DMS79 (cell line): ENCODE measurements at places on chromosomes 1 and 21.

DNA sequence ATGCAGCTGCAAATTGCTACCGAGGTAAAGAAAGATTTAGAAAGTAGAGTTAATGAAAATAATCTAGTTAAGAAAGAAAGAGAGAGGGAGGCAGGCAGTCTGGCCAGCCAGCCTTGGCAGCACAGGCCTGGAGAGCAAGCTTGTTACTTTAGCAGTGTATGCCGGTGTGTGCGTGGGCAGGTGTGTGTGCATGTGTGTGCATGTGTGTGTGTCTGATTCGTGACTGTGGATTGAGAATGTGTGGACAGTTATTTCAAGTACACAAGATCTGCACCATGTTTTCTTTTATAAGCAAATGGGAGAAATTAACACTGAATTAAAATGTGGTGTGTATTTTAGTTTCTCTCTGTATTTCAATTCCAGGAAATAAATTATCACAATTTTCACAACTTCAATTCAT is 211.6 kb downstream of the DSCAM start:
- no peak for DNase-seq

GRCh38 chr1:157107702-157108101 is 8.1 kb upstream of the ETV3L start:
- DNase-seq: no peak

DNA sequence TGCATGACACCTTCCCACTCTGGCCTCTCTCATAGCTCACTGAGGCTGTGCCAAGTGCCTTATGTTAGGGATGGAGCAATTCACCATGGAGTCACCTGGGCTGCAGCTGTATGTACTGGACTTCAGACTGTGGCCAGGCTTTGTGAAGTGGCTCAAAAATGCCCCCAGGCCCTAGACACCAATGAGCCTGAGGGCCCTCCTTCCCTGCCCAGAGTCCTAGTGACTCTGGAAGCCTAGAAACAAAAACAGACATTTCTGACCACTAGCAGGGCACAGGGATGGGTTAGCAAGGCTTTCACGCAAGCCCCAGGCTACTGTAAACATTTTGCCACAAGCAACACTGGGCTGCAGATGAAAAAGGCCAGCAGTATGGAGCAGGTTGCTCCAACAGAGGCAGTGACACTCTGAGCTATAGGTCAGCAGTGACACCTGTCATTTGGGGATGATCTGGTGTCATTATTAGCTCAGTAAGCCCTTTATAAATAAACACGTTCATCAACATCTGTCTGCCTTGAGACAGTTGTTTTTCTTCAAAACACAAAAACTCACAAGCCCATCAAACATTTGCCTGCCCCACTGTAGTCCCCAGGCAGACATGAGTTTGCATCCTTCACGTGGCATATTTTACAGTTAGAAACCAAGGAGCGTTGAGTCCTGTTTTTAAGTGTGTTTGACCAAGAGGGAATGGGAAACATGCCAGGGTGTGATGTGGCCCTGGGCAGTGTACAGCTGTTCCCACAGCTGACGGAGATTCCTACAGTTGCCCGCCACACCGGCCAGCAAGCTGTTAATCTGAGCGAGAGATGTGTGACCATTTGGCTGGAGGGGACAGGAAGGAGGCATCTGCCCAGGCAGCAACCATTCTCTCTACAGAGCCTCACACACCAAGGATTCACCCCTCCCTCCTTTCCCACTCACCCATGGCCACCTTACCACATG is 66.8 kb downstream of the KCNN3 start:
- peak; percentile 22 for DNase-seq

DNA sequence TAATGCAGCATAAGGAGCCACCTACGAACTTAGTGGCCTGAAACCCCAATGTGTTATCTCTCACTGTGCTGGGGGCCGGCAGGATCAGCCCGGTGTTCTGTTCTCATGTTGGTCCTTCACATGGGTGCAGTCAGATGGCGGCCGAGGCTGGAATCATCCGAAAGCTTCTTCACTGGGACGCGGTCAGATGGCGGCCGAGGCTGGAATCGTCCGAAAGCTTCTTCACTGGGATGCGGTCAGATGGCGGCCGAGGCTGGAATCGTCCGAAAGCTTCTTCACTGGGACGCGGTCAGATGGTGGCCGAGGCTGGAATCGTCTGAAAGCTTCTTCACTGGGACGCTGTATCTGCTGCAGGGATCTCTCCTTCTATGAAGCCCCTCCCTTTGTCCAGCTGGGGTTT is 12.6 kb upstream of the PCBP3 start:
- DNase-seq: no peak

DNA sequence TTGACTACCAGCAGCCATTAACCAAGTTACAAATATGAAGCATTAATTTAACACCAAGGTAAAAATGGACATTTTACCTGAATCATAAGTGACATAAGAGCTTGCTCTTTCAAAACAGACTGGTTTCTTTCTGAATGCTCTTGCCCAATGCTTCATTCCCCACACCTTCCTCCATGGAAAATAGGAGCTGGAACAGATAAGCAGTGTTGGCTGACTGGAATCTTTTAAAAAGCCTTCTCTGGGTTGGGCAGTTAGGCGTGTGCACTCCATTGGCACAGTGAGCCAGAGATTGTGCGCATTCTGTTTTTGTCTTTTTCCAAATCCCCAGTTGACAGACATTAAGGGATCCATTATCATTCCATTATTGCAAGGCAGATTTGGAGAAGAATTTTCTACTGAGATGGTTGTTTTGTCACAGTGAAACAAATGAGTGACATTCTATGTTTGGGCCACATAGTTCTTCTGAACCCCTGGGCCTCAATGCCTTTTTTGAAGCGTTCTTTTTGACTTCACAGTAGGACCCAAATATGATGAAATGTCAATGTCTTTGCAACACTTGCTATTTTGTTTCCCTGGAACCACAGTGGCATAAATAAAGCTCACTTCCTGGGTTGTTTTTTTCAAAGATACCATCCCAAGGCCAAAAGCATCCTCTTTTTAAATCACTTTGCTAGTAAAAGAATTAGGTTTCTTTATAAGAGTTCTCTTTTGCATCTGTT is 32.3 kb downstream of the LRRC8B start:
- no peak for DNase-seq

- DNase-seq: no peak
Observed at GRCh38 chr1:198445872-198446271, 94.6 kb downstream of the ATP6V1G3 start.
